Omental fat pad (tissue), 4 donors: ENCODE measurements at places on chromosomes 16 and 17.

- no peak for DNase-seq
Observed at GRCh38 chr16:27353853-27354252, 40.1 kb downstream of the IL4R start.

DNA sequence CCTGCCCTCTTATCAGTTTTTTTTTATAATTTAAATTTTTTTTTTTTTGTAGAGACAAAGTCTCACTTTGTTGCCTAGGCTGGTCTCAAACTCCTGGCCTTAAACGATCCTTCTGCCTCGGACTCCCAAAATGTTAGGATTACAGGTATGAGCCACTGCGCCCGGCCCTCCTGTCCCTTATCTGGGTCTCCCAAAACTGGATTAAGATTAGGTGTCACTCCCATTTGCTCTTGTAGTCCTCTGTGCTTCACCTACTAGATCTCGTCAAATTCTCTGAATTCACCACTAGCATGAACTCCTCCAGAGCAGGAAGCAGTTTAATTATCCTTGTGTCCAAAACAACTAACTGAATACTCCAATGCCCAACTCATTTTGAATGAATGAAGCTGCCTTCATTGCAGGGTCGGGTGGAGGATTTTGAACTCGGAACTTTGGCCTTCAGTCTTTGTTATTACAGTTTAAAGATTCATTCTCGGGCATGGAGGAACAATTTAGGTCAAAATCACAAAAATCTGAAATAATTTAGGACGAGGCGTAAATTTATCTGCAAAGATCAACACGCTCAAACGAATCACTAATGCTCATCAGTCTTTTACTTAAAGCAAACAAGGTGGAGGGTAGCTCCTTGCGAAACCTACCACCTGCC lies 802 bp upstream of the ATXN2L start:
- DNase-seq: no peak

GRCh38 chr16:27273330-27273669 lies 4.7 kb upstream of the NSMCE1 start:
- no peak for DNase-seq

DNA sequence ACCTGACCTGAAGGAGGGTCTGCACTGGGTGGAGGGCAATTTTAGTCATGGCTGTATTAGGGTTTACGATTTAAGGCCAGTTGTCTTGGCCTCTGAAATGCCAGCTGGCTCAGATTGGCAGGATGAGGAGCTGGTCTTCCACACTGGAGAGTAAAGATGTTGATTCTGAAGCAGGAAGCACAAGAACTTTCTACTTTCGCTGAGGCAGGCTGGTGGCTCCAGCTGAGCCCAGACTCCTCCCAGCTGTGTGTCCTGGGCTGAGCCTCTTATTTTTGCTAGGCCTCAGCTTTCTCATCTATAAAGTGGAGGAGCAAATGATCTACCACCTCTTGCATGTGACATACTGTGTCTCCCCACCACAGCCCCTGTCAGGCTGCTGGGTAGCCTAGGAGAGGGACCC lies 74.4 kb downstream of the MRM1 start:
- no peak for DNase-seq

DNA sequence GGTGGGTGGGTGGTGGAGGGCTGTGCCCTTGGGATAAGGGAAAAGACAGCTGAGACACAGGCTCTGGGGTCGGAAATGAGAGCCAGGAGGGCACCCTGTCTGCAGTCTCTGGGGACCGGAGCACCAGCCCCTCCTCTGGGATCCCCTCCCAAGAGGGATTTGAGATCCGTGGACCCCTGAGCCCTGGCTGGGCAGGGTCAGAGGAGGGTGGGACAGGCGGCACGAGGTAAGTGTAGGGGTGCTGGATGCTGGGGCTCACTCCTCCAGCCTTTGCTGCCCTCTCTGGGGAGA lies 425 bp downstream of the SGSH start:
- no peak for DNase-seq

DNA sequence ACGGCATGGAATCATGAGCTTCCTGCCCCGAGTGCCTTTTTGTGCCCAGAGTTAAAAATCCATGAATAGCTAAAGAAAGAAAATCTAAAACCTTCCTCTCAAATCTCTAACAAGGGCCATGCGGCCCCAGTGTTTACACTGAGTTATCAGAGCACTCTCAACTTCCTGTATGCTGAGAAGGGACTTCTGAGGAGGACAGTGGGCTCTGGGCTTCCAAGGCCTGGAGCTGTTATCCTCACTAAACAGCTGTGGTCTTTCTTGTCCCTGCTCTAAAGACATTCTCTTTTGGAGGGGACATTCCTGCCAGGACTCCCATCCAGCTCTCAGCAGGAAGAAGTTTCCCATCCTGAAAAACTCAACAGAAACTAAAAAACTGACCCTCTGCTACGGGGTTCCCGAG lies 135.6 kb downstream of the AATF start:
- DNase-seq: no peak

GRCh38 chr16:56848955-56849689 lies 15.9 kb upstream of the SLC12A3 start:
- no peak for DNase-seq

- no peak for DNase-seq
Observed at GRCh38 chr16:1333149-1333812, at the start of gene BAIAP3. TSS of gene BAIAP3 (plus strand) at chr16:1333645. CDS start at chr16:1338550, 4,905 bp downstream.

GRCh38 chr16:22198547-22199293 lies 7.4 kb upstream of the EEF2K start:
- DNase-seq: no peak

DNA sequence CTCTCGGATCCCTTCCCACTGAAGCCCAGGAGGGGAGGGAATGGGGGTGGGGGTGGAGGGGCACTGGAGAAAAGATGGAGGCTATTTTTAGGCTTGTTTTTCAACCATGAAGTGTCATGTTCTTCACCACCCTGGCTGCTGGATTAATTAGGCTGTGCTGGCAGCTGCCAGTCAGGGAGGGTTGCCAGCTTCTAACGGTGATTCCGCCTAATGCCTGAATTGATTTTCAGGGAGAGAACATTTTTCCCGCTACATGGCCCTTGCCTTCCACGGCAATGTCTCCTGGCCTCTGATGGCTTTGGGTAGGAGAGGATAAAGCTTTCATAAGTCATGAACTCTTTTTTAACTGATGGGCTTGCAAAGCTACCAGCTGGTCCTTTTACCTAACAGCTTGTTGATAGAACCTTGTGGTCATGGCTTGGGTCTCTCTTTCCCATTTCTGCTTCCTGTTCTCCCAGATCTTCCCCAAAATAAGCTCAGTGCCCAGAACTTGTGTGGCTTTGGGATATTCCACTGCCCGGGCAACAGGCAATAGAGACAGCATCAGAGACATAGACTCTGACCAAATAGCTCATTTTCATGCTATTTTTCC lies 167.4 kb downstream of the PITPNC1 start:
- no peak for DNase-seq

- no peak for DNase-seq
Observed at GRCh38 chr17:63267846-63268245, 178.3 kb downstream of the CYB561 start.

DNA sequence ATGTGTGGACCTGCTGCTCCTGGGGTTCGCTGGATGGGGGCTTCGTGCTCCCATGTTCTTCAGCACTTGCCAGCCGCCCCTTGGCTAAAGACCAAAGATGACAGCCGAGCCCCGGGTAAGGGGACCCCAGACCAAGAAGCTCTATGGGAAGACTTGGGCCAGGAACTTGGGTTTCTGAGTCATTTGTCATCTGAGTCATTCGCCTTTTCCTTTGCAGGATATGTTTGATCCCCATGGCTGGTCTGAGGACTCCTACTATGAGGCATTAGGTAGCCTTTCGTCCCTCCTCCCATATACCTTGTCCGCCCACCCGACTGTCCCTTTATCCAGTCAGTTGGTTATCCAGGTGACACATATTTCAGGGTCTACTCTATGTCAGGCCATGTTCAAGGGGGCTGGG lies 17.7 kb upstream of the ITGB4 start:
- DNase-seq: no peak

GRCh38 chr17:49979748-49980479 lies 10.9 kb downstream of the DLX4 start:
- no peak for DNase-seq

- no peak for DNase-seq
Observed at GRCh38 chr17:17837380-17837821, 615 bp upstream of the SREBF1 start.

GRCh38 chr16:1133810-1134520 lies 18.9 kb upstream of the CACNA1H start:
- no peak for DNase-seq

DNA sequence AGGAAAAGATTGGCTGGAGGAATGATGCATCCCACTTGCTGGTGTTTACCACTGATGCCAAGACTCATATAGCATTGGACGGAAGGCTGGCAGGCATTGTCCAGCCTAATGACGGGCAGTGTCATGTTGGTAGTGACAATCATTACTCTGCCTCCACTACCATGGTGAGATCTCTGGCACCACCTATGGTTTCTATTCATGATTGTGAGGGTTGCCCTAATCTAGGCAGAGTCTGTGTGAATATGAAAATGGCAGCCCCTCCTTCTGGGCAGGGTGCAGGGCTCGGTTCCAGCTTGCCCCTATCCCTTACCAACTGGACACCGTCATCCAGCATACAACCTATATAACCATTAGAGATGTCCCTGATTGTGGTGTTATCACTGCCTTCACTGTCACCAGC lies 33.4 kb downstream of the ITGB3 start:
- no peak for DNase-seq

DNA sequence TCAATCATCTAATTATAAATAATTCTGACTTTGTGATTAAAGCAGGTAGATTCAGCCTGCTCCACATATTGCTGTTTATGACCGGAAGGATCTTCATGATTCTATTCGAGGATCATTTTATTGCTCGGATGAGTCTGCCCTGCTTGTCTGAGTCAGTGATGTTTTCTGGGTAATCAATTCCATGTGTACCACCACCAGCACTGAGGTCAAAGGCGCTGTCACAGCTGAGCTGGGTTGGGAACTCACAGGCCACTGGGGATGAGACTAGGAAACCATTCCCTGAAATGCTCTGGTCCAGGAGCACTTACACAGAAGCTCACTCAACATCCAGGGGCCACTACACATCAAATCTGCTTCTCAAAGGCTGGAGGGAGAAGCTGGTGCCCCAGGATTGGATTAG lies 30.4 kb upstream of the ERN1 start:
- DNase-seq: no peak

GRCh38 chr16:67676516-67676915 lies 9.9 kb downstream of the C16orf86 start:
- no peak for DNase-seq

- DNase-seq: no peak
Observed at GRCh38 chr17:29622337-29623282, at the start of gene CORO6. TSS of gene CORO6 (minus strand) at chr17:29622912. CDS start at chr17:29621421, 1,491 bp downstream.

DNA sequence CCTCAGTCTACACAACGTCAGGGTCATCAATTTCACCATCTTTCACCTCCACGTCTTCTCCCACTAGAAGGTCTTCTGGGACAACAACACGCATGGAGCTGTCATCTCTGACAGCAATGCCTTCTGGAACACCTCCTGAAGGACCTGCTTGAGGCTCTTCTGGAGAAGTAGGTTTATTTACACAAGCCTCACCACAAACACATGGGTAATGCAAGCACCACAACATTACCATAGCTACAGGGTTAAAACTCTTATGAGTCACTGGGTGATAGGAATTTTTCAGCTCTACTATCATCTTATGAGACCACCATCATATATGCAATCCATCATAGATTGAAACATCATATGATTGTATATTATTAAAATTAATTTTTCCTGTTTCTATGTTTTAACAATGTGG lies 215.4 kb downstream of the CHD9NB start:
- DNase-seq: no peak

- no peak for DNase-seq
Observed at GRCh38 chr16:54244061-54244886, 42.3 kb downstream of the IRX3 start.

DNA sequence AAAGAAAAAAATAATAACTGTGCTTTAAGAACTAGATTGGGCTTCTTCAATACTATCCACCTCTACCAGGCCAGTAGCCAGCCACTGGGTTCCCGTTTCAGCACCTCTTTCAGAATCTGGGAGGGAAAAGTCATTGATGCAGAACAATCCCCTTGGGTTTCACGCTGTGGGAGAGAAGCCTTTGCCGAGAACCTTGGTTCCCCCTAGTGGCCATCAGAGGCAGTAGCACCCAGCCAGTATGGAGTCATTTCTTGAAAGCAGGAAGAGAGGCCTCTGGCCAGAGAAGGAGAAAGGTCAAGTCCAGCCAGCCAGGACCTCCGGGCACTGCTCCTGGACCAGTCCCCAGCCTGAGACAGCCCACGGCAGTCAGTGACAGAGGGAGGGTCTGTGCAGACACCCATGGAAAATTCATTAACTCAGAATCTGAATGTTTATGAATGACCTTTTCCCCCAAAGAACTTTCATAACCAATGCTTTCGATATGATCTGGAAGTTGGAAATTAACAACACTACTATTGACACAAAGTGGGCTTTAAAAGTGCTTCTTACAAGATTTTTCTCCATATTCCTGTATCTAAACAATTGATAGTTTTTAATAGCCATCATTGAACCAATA lies 51.2 kb upstream of the CDH5 start:
- no peak for DNase-seq

GRCh38 chr17:39688945-39689344 lies 1.1 kb upstream of the PGAP3 start:
- no peak for DNase-seq

DNA sequence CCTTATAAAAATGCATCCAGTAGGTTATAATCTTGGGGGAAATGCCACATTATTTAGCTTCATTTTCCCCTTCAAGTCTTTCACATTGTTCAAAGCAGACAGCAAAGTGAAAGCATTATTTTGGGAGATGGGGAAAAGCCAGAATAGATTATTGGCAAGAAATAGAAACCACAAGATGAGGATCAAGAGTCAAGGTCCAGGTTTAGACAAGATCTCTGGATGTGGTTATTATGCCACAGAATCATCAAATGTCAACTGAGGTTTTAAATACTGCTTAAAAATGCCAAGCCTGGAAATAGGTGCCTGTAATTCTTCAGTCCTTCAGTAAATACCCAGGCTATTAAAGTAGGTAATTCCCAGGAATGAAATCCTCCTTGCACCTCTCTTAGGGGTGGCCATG lies 65.1 kb upstream of the ALOX12 start:
- DNase-seq: no peak

- no peak for DNase-seq
Observed at GRCh38 chr16:16021020-16021419, 71.6 kb downstream of the ABCC1 start.

GRCh38 chr17:81099888-81100287 lies 64.9 kb downstream of the BAIAP2 start:
- no peak for DNase-seq

DNA sequence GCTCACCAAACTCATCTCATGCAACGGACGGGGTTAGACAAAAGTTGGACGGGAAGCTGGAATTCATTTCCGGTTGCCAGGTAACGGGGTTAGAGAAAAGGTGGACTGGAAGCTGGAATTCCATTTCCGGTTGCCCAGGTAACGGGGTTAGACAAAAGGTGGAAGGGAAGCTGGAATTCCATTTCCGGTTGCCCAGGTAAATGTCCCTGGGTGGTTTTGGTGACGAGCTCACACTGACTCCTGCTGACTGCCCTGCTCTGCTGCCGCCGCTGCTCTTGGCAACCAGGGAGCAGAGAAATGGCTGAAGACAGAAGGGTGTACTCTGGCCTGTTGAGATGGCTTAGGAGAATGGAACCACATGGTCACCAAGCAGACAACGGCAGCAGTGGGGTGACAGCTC lies 170.3 kb upstream of the RPH3AL start:
- no peak for DNase-seq

GRCh38 chr16:29009050-29009837 lies 24.4 kb downstream of the LAT start:
- no peak for DNase-seq

- DNase-seq: no peak
Observed at GRCh38 chr16:49275050-49275730, 6.4 kb downstream of the CBLN1 start.

GRCh38 chr17:29407856-29408255 lies 17.7 kb downstream of the TAOK1 start:
- DNase-seq: no peak
